CD4-positive, alpha-beta T cell treated with Interferon alpha-2 for 1 hour (primary cell): ENCODE measurements at places on chromosomes 1 and 21.

DNA sequence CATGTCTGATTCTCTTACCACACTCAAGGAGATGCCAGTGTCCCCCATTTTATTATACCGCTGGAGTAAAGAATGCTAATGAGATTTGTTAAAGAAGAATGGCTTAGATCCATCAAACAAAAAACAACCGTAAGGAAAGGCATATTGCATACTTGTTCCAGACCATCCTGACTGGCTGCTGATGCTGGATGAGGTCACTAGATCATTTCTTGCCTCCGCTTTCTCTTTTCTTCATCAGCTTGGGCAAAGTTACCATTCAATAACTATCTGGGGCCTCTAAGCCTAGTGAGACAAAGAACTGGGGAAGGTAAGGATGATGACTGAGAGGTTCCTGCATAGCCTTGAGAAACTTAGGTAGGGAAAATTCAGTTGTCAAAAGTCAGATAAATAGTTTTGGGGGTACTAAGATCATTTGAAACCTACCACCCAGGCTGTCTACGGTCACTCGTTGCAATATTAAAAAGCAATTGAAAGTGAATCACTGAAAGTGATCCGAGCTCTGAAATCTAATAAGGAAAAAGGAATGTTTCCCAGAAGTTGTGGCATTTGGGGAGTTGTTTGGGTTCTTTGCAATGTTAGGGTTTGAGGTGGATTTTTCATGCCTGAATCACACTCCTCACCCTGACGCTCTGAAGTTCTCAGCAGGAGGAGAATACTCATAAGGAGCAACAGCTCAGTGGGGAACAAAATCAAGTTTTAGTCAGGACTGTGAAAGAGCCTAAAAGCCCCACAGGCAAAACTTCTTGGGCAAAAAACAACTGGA, 176.8 kb downstream of the HHIPL2 start:
- no peak for DNase-seq

- DNase-seq, result no peak
Measured at GRCh38 chr1:199706826-199707606, 320.5 kb upstream of the NR5A2 start.

DNA sequence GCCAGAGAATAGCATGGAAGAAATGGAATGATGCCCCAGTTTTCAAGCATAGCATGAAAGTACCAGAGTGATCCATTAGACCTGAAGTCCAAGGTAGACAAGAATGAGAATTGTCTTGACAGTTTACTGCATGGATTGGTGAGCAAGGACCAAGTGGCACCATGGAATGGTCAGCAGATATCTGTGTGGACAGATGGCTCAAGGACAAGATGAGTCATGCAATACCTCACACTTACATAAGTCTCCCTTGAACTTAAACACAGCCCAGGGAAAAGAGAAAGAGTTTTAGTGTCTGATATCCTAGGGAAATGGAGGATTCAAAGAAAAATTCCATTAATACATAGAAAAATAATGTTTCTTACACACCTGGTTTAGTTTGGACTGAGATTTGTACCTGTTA, 195.2 kb downstream of the MRPL39 start:
- DNase-seq, result no peak

- no peak for DNase-seq
Measured at GRCh38 chr1:234546387-234546704, 63.6 kb downstream of the IRF2BP2 start.

GRCh38 chr1:24162201-24162600, 19.3 kb upstream of the IL22RA1 start:
- no peak for DNase-seq

GRCh38 chr1:173903827-173904531, 13.1 kb downstream of the SERPINC1 start:
- no peak for DNase-seq

- no peak for DNase-seq
Measured at GRCh38 chr1:233668725-233669294, 54.9 kb downstream of the KCNK1 start.

DNA sequence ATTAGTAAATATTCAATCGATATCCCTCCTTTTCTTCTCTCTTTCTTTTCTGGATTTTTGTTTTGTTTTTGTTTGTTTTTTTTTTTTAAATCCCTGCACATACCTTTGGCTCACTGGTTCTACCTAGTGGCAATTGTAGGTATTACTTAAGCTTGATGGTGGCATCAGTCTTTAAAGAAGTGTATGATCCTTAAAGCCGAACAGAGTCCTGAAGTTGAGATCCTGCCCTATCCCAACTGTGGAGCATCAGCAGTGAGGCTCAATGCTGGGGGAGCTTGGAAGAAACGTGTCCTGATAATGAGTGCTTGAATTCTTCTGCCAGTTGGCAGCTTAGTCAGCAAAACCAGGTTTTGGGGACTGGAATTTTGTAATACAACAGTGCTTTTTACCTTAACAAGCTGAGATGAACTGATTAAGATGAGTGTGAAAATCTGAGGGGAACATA, 60.8 kb downstream of the FASLG start:
- DNase-seq, result no peak

DNA sequence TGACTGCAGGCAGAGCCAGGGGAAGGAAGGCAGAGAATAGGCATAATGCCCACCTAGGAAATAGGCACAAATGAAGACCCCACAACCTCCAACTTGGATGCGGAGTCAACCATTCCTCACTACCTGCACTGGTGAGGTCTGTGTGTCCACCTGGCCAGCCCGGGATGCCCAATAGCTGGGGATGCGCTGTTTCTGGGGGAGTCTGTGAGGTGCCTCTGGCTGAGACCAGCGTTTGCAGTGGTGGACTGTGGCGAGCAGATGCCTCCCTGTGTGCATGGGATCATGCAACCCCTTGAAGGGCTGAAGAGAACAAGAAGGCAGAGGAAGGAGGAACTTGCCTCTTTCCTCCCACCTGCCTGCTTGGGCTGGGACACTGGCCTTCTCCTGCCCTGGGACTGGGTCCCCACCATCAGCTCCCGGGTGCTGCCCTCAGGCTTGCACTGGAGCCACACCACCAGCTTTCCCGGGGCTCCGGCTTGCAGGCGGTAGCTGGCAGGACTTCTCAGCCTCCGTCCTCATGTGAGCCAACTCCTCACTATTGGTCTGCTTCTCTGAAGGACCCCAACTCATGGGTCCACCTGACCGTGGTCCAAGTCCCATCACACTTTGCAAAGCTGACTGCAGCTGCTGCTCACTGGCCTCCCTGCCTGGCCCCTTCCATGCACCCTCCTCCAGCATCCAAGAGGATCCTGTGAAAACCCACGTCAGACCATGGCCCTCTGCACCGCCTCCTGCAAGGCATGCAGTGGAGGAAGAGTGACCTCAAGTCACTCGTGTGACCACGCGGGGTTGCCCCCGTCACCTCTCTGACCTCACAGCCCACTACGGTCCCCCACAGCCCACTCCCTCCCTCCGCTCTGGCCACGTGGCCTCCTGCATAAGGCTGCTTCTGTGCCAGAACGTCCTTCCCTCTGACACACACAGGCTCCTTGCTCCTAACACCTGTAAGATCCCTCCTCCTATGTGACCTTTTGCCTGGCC, 2.7 kb upstream of the PDE9A start:
- DNase-seq, result no peak

DNA sequence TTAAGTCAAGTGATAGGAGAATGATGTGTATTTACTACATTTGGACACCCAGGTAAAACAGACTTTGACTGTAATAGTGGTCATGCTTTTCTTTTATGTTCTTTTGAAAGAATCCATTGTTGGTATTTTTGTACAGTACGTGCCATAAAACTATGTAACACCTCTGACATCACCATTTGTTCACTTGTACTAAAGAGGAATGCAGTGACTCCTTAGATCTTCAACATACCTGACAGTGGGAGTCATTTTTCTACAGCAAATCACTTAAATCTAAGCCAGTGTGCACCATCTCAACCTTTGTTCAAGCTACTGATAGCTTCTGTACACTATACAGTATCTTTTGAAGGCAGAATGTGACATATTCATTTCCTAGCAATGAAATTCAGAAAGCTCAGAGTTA, 6.3 kb upstream of the PLD5 start:
- DNase-seq, result no peak

- peak; percentile 20 for DNase-seq
Measured at GRCh38 chr1:244157731-244158438, 106.8 kb downstream of the ZBTB18 start.

GRCh38 chr1:227886503-227886961, 61.2 kb downstream of the WNT9A start:
- no peak for DNase-seq

- no peak for DNase-seq
Measured at GRCh38 chr1:15598436-15598835, 13.6 kb upstream of the AGMAT start.

DNA sequence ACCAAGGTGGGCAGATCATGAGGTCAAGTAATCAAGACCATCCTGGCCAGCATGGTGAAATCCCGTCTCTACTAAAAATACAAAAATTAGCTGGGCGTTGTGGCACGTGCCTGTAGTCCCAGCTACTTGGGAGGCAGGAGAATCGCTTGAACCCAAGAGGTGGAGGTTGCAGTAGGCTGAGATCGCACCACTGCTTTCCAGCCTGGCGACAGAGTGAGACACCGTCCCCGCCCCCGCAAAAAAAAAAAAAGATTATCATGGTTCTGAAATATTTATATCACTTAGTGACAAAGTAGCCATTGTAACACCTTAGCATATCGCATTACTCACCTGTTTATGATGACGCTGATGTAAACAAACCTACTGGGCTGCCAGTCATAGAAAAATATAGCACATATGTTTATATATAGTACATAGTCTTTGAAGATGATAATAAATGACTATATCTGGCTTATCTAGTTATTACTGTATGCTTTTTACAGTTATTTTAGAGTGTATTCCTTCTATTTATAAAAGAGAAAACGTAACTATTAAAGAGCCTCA, 160.2 kb downstream of the NCAM2 start:
- DNase-seq, result no peak

GRCh38 chr1:236489710-236490377, 33.9 kb upstream of the LGALS8 start:
- DNase-seq, result peak; percentile 60

DNA sequence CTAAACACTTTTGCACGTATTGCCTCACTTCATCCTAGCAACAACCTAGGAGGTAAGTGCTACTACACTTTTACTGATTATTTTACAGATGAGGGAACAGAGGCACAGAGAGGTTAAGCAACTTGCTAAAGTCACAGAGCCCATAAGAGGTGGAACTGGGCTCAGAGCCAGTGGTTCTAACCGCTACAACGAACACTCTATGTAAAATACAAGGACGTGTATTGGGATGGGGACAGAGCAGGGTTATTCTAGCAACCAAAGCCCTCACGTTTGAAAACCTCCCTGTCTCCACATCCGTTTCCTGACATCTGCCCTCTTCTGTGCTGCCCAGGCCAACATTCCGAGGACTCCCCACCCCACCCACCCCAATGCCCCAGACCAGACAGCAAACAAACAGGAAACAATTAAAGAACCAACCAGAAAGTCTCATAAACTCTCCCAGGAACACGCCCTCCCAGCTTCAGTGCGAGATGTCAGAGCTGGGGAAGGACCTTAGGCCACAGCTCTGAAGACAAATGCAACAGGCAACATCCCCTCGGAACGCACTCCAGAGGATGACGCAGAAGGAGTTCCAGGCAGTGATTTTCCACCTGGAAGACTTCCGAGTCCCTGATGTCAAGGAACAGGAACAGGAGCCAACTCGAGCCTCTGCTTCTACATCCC, 41.1 kb downstream of the GLIS1 start:
- no peak for DNase-seq

DNA sequence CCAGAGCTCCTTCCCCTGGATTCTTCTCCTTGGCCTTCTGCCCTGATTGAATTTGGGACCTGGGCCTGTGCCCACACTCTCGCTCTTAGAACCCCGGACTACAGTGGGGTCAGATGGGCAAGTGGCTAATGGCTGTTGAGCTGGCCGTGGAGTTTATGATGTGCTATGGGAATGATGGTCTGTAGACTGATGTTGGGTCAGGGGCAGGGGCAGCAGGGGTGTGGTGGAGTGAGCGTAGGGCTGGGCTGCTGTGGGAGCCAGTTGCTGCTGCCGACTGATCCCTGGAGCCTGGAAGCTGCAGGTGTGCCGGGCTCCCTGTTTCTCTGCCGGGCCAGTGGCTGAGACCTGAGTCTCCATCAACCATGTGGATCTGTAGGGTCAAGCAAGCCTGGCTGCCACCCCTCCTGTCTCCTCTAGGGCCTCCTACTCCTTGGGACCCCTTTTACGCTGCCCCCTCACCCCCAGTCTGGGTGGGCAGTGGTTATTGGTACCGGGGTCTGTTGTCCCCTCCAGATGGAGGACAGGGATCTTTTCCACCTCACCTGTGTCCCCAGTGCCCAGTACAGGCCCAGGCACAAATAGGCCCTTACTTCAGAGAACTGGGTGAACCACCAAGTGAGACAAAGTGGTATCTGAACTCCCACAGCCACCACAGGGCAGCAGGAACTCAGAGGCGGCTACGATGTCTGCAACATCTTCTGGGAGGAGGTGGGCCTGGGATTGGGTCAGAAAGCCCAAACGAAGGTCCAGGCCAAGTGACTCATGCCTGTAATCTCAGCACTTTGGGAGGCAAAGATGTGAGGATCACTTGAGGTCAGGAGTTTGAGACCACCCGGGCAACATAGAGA, 5.1 kb downstream of the PODN start:
- DNase-seq, result no peak

DNA sequence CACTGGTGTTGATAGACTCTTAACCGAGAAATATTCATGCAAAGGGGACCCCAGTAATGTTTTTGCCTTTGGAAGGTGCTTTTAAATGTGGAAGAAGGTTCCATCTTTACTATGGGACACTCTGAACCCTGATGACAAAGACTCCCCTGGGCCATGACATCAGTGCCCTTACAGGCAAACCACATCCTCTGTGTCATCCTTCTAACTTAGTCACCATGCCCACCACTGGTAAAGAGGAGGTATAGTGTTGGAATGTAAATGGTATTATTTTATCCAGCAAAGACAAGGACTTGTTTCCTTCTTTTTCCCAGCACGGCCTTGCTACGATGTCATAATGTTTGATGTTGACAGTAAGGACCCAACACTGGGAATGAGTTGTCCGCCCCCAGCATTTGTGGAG, 12.6 kb downstream of the METTL13 start:
- DNase-seq, result no peak

GRCh38 chr21:29349702-29350101, 51.0 kb downstream of the BACH1 start:
- DNase-seq, result no peak

- DNase-seq, result no peak
Measured at GRCh38 chr1:7454895-7455784, 316.0 kb upstream of the VAMP3 start.

DNA sequence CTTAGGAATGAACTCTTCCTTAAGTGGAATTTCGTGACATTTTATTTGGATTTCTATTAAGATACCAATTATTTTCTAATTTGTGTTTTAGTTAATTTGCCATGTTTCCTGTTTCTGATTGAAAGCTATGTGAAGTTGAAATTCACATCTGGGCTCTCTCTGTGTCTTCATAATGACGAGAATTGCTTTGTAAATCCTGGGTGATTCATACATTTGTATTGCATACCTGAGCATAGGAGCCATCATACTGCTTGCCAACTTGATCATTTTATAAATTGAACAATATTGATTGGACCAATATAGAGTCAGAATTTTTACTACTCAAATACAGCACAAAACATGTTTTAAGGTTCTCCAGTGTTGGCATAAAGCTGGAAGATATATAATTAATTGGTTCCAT, 817.9 kb downstream of the BRINP3 start:
- no peak for DNase-seq
